Natural killer cell treated with Interleukin-12 subunit alpha and Interleukin-12 subunit beta and Interleukin-15 and Interleukin-18, amount 100 ng/mL, for 72 hours (primary cell): ENCODE measurements at places on chromosomes 11 and 22. TPM values are rescaled to one million over a fixed set of nuclear protein-coding genes. Genes with fewer than 3 reads are reported as not detected.

GRCh38 chr11:101748572-101749344 lies 165.0 kb upstream of the TRPC6 start:
- no peak for DNase-seq

DNA sequence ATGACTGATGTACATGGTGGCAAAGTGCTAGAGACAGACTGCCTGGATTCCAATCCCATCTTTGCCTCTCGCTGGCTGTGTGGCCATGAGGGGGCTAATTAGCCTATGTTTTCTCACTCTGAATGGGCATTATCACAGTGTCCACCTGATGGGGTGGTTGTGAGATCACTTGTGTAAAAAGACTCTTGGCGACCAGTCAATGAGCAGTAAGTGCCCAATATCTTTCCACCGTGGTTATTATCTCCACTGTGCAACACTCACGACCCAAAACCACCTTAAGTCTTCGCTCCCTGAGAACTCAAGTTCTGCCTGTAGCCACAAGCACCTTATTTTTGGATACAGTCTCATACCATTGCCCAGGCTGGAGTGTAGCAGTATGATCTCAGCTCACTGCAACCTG lies 52.1 kb downstream of the PLEKHA7 start:
- DNase-seq, result no peak

GRCh38 chr22:38455530-38456271 lies 702 bp upstream of the KCNJ4 start:
- no peak for DNase-seq

DNA sequence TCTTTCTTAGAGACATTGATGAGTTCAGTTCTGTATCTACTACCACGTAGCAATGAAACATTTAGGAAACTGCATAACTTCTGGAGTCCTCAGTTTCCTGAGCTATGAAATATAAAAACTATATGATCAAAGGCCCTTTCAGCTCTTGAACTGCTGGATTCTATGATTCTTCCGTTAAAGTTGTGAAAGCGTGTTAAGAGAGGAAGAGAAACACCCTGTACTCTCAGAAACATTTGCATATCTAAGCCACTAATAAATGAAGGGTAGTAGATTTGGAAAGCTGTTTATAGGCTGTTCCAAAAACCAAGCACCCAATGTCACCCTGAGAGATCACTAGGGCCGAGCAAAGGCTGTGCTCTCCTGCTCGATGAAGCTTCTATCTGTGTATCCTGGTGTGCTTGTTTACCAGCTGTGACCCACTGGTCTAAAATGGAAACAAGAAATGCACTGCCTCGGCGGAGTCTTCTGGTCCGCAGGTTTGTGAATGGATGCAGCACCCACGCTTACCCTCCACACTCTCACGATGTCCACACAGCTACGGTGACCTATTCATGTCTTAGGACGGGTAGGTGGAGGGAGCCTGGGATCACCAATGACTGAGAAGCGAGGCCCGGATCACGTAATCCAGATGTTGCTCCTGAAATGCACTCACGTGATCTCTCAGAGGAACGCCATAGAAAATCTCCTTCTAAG lies 325.8 kb downstream of the OPCML start:
- DNase-seq, result no peak

- no peak for DNase-seq
These were observed 57.7 kb upstream of the LINC01488 start for GRCh38 chr11:69423611-69424385.

- no peak for DNase-seq
These were observed 16.3 kb downstream of the TSPAN32 start for GRCh38 chr11:2318123-2318522.

DNA sequence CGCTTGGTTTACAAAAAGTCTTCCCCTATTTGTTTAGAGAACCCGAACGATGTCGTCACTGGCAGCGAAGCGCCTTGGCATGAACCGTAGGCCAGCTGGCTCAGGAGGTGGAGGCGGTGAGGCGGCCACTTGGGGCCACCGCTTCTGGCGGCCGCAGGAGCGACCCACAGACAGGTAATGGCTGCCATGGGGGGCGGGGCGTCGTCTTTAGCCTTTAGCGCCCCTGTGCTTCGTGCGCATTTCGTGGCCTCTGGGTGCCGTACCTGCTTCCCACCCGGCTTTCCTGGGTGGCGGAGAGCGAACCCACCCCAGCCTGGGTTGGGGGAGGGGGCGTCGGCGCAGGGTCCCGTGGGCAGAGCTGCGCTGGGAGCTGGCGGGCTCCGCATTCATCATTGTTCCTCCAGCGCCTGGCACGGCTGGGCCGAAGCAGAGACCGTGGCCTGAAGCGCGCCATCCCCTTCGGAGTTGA lies 469 bp upstream of the OSBP2 start:
- no peak for DNase-seq

DNA sequence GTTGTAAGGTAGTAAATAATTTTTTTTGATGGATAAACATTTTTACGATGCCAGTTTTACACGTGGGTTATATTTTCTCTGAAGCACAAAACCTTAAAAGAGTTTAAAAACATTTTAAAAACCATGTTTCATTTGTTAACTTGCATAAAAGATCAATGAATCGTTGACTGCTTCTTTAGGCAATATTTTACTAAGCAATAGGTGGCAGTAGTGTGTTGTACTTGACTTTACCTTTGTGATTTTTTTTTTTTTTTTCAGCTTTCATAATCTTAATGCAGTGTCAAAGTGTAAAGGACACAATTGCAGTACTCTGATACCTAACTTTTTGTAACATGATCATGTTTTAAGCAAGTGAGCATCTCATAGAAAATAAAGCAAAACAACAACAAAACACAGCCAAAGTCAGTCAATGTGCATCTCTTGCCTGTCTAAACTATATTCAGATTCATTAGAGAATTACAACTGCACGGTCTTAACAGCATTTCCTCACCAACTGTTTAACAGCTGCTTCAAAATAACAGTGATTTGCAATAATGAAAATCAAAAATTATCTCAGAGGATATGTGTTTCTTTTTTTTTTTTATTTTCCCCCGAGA lies 27.7 kb downstream of the DNAJC24 start:
- no peak for DNase-seq

GRCh38 chr11:119320240-119320775 lies 3.4 kb upstream of the MCAM start:
- no peak for DNase-seq

- no peak for DNase-seq
These were observed 3.6 kb upstream of the AP2A2 start for GRCh38 chr11:921921-922678.

DNA sequence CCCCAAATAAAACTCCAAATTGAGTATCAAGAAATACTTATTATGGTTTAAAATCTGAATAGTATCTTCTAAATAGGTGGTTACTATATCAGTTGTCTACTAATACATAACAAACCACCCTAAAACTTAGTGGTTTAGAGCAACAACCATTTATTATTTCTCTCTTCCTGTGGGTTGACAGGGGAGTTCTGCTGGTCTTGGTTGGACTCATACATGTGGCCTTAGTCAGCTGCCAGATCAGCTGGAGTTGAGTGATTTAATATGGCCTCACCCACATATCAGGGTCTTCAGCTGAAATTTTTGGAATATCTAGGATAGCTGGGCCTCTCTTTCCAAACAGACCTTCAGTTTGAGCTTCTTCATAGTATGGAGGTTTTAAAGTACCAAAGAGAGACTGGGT lies 34.5 kb downstream of the C11orf65 start:
- no peak for DNase-seq

- DNase-seq, result peak; percentile 79
These were observed 15.1 kb downstream of the CHRM1 start for GRCh38 chr11:62905927-62906531.

DNA sequence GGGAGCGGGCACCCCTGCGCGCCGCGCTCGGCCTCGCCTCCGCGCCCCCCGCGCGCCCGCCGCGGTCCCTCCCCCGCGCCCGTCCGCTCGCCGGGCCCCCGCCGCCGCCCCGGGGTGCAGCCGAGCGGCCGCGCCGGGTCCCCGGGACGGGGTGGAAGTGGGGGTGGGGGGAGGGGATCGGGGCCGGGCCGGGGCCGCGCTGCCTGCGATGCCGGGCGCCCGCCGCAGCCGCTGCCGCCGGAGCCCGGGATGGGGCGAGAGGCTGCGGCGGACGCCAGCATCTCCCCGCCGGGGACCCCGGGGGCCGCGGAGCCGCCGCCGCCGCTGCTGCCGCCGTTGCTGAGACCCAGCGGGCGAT lies 365 bp downstream of the MGAT3 start:
- no peak for DNase-seq

GRCh38 chr22:22408731-22409696 lies 99.5 kb downstream of the ZNF280B start:
- no peak for DNase-seq

DNA sequence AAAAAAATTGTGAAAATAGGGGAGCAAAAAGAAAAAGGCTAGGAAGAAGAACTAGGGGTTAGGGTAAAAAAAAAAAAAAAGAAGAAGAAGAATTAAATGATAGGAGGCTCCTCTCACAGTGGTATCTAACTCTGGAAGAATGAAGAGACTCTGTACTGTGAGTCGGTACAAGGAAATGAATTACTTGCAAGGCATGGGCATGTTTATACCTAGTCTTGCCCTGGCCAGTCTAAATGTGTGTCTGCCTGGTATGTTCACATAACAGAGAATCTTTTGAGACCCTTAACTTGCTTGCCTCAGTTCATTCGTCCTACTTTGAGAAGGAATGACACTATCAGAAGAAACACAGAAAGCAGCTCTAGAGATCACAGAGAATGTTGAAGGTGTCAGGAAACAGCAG lies 159.6 kb downstream of the SWAP70 start:
- no peak for DNase-seq

- no peak for DNase-seq
These were observed 1007.0 kb downstream of the BRD1 start for GRCh38 chr22:48820481-48821345.

GRCh38 chr11:118358071-118358470 lies 1.3 kb upstream of the UBE4A start:
- no peak for DNase-seq

DNA sequence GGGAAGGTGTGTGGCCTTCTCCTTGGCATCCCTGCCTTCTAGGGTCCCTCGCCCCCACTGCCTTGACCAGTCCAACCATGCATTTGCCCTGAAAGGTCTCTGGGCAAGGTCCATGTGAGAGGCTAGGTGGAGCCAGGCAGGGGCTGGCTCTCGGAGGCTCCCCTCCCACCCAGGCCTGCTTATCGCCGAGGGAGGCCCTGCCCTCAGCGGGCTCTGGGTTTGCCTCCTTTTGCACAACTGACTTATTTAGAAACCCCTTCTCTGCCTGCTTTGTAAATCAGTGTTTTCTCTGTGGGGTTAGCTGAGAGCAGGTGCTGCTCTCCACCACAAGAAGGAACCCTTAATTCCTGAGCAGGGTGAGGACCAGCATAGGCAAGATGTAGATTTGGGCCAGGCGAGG lies 47.7 kb downstream of the CD82 start:
- DNase-seq, result no peak

GRCh38 chr11:45264839-45265515 lies 21.2 kb downstream of the SYT13 start:
- DNase-seq, result no peak

DNA sequence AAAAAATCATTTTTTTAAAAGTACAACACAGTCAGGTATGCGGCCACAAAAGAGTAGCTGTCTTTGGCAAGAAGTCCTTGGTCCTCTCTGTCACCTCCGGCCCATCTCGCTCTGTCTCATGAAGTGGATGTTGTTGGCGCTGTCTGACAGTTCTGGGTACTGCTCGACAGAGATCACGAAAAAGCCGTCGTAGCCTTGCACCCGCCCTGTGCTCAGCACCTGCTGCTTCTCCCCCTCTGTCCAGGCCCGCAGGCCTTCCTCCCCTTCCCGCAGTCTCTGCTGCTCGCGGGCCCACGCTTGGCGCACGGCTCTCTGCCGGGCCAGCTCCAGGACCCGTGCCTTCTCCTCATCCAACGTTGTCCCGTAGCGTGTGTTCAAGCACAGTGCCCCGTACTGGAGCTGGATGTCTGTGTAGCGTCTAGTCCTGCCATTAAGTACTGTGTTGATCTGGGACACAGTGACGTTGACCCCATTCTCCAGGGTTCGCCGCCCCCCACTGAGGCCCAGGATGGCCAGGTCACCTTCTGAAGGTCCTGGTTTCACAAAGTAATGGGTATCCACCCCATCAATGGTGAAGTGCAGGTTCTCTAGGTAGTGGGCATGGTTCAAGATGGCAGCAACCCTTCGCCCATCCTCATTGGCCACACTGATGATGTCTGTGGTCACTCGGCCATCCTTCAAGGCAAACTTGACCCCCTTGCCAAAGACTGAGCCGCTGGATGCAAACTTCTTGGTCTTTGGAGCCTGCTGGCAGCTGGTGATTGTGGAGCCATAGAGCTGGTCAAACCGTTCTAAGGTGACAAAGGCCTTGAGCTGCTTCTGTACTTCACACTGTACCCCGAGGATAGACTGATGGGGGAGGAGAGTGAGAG lies 83.5 kb upstream of the NARS2 start:
- no peak for DNase-seq

DNA sequence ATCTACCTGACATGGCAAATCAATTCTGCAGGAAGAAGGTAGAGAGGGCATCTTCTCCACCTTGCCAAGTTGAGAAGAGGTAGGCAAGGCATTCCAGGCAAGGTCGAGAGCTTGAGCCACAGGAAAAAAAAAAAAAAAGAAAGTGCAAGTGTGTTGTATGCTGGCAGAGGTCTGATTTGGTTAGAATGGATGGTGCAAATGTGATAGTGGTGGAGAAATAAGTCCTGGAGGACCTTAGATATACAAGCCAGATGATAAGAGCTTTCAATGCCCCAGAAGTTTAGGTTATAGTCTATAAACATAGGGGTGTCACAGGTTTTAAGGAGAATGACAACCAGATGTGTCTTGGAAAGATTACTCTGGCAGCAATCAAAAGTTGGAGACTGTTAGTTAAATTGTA lies 1.4 kb downstream of the FBXO3 start:
- no peak for DNase-seq

BET1L gene
- 43.6 TPM for total RNA-seq

RASD2 gene
- total RNA-seq, result not detected

ANO5 gene
- total RNA-seq, result not detected

KRTAP5-8 gene
- not detected for total RNA-seq

ABCC8 gene
- not detected for total RNA-seq

NXF1 gene
- 145 TPM for total RNA-seq

MPEG1 gene
- not detected for total RNA-seq

FAM227A gene
- 0.59 TPM for total RNA-seq

MYRF gene
- total RNA-seq, result 5.5 TPM

CHADL gene
- total RNA-seq, result 0.45 TPM

SAA2 gene
- not detected for total RNA-seq

BLID gene
- not detected for total RNA-seq
